ENCODE measurements at places on chromosomes 6 and 20.
A peak's percentile ranks its signal among the peaks of the same experiment; 100 is the strongest.

DNA sequence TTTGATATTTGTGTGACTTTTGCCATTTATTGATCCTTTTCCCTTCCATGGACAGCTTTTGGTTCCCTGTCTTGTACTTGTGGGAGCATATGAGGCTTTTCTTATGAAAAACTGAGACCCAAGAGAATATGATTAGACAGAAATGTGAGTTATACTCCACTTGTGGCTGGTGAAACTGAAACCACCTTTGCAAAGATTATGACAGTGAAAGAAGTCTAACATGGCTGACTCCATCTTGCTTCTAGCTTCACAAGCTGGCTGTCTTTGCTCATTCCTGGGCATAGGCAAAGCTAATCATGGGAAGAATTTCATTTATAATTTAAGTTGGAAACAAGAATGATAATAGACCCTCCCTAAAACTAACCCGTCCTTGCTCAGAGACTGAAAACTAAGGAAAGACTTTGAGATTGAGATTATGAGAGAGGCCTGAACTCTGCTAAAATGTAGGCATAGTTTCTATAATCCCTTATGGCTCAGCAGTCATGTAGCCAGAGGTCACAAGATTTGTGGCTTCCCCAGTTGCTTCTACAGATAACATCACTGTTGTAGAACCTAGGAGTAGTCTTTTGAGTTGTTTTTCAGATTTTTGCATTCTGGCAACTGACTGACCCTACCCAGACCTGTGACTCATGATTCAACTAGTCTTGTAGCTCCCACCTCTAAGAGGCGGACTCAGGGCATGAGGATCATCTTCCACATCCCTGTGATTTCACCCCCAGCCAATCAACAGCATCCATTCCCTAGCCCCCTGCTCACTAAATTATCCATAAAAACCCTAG, 50.9 kb upstream of the CD2AP start:
- no peak for DNase-seq

- no peak for DNase-seq
These were observed 25.9 kb downstream of the PPARD start for GRCh38 chr6:35368038-35368887.

- DNase-seq, result no peak
These were observed 71.2 kb upstream of the THBS2 start for GRCh38 chr6:169324656-169325459.

GRCh38 chr6:84902354-84902928, 138.0 kb upstream of the TBX18 start:
- DNase-seq, result no peak

DNA sequence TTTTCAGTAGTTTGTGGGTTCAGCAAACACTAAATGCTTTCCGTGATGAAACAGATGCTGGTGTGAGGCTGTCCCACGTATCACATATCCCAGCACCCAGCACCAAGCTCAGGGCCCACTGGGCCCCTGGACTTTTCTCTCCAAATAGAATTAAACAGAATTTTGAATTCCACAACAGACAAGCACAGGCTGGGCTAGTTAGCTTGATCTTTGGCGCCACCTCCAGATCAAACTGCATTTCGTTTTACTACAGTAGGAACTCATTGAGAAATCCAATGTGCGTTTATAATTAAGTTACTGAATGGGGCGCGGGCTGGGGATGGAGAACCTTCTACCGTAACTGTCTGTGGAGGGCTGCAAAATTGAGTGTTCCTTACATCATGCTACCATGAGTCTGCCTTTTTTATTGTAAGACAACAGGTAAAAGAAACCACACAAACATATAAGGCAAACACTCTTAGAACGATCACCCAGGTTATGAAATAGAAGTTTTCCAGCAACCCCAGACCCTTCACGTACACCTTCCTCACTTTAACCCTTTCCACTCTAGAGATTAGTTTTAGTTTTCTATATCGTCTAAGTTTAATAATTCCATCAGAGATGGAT, 107.8 kb downstream of the ZFP64 start:
- peak; percentile 74 for DNase-seq

- DNase-seq, result no peak
These were observed 15.0 kb upstream of the PRIM2 start for GRCh38 chr6:57302477-57302876.

DNA sequence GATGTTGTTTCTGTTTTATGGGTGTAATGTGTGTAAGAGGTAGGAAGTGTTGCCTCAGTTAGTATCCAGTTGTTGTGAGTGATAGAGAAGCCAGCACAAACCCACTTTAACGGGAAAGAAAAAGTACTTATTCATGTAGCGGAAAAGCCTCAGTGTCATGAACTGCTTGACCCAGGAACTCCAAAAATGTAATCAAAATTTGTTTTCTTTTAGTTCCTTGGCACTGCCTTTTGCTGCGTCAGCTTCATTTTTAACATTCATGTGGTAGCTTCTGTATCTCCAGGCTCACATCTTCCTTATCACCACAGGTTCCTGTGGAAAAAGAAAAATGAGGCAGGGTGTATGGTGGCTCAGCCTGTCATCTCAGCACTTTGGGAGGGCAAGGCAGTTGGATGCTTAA, 46.4 kb upstream of the CCDC28A start:
- no peak for DNase-seq

- no peak for DNase-seq
These were observed 235.0 kb downstream of the GMPR start for GRCh38 chr6:16473184-16473907.

- no peak for DNase-seq
These were observed 145.1 kb upstream of the PLN start for GRCh38 chr6:118403036-118403435.

DNA sequence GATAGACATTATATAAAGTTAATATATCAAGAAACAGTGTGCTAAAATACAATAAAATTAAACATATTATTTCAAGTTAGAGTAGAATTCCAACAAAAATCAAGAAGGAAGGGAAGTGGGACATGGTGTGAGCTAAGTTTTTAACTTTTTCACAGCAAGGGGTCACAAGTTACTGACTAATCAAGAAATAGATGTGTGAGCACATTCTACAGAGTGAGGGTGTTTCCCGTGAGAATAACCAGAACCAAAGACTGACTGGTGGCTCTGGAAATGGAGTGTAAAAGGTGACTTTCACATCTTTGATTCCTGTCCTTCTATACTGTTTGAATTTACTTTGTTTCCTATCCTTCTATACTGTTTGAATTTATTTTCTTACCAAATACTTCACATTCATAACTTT, 206.6 kb downstream of the TASP1 start:
- no peak for DNase-seq

- no peak for DNase-seq
These were observed 399.6 kb downstream of the NKAIN2 start for GRCh38 chr6:124203101-124203811.

DNA sequence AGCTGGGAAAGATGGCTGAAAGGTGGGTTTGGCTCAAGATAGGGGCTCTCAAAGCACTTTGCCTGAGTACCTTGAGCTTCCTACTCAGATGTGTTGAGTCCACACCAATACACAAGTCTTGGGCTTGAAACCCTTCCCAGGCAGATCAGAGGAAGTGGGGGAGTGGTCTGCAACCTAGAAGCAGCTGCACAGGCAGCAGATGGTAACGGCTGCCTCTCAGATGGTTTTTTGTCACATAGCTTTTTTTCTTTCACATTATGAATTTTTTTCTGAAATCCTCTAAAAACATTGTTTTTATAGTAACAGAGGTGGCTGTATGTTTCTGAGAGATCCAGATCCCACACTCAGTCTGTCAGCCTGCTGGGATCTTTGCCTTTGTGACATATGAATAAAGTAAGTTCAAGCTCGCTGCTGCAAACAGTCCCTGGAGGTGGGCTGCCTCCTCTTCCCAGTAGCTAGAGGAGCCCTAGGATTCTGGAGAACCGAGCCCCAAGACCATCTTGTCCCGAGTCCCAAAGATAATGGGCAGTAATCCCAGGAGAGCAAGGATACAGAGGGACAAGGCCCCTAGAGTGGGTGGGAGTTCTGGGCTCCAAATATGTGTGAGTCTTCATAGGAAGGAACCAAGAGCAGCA, 97.1 kb upstream of the TOP1 start:
- no peak for DNase-seq

GRCh38 chr6:85421972-85422371, 27.9 kb upstream of the NT5E start:
- DNase-seq, result no peak

- DNase-seq, result no peak
These were observed 77.2 kb downstream of the LINC00237 start for GRCh38 chr20:21028921-21029320.

DNA sequence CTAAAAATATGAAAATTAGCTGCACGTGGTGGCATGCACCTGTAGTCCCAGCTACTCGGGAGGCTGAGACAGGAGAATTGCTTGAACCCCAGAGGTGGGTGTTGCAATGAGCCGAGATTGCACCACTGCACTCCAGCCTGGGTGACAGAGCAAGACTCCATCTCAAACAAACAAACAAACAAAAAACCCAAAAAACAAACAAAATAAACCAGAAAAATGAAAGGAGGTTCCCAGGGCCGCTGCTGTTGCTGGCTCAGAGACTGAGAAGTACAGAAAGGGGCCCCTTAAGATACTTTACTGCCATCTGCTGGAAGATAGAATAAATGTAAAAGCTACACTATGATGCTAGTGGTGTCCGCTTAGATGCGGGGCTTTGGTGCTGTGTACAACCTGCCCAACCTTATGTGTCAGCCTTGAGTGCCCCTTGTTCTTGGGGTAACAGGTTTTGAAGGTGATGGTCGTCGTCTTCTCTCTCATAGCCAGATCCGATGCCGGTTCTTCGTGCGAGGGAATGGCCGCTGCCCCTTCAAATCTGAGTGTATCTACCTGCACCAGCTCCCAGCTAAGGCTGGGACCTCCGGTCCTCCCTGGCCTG, 2.8 kb upstream of the FANCE start:
- peak; percentile 85 for DNase-seq

DNA sequence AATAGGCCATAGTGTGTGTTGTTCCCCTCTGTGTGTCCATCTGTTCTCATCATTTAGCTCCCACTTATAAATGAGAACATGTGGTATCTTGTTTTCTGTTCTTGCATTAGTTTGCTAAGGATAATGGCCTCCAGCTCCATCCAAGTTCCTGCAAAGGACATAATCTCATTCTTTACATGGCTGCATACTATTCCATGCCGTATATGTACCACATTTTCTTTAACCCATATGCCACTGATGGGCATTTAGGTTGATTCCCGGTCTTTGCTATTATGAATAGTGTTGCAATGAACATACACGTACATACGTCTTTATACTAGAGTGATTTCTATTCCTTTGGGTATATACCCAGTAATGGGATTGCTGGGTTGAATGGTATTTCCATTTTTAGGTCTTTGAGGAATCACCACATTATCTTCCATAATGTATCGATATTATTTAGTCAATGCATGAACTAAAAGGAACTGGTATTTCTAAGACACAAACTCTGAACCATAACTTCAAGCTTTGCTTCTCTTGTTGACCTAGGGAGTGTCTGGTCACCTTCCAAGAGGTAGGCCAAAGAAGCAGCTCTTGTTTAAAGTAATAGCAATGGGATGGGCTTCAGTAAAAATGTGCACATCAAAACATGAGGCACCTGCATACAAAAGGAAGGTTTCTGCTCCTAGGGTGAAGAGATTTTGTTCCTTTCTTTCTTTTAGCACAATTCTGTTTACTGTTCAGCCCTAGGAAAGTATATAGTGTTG, 343.0 kb upstream of the ARID1B start:
- no peak for DNase-seq

DNA sequence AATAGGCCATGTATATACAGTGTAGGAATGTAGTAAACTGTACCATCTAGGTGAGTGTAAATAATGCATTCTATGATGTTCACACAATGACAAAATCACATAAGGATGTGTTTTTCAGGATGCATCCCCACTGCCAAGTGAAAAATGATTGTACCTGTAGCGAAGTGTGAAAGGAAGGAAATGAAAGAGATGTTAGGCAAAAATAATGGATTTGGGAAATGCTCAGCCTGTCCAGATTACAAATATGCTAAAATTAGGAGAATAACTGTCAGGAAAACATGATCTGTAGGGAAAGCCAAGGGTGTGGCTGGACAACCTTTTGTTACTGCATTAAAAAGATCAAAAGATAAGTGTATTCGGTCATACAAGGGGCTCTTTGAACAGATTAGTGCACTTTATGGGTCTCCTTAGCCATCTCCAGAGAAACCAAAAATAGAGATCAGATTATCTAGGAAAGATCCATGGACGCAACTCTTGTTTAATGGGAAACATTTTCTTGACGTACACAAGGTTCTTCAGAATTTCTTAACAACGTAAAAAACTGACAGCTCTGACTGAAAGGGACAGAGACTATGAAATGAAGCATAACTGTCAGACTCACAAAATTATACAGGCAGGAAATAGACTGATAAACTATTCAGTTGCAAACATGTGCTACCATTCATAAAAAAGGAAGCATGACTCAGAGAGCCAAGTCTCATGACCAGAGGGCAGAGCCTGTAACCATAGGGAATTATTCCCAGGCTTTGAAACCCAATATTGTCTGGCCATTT, 253.6 kb upstream of the RAB32 start:
- no peak for DNase-seq

DNA sequence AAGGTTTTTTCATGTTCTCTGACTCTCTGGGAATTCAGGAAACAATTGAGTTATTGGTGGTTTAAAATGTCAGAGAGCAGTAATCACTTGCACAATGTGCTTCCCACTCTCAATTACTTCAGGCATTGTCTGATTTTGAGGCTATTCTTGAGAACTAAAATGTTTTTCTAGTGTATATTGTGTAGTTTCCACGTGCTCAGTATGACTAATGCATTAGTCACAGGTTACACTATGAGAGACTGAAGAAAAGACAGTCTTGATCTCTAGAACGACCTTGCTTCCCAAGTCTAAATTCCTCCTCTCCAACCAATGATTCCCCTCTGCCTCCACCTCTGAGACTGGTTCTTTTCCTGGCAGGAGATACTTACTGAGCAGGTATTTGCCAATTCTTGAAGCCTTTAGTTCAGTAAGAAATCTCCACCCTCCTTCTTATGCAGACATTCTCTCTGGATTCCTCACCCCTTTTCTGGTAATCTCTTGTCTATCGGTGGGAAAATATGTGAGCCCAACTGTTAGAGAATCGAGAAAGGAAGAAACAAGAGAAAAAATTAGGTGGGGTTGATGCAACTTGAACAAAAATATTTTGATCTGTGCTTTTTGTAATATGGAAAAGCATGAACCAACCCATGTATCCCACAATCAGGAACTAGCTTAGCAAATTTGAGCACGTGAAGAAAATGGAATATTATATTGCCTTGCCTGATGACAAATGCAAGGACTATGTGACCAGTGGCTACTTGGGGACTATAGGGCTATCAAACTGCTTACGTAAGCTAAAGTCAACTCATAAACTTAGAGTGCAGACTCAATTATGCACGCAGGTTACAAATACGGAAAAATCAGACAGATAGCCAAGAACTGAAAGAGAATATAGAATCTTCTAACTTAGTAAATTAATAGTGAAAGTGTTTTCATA, 61.1 kb upstream of the SLC22A16 start:
- DNase-seq, result peak; percentile 25

GRCh38 chr6:17932330-17932852, 55.0 kb downstream of the KIF13A start:
- DNase-seq, result no peak

GRCh38 chr20:14953736-14954135, 616.3 kb upstream of the FLRT3 start:
- no peak for DNase-seq

GRCh38 chr20:31700747-31701146, 21.9 kb downstream of the BCL2L1 start:
- no peak for DNase-seq

GRCh38 chr6:132132422-132132821, 181.2 kb upstream of the CCN2 start:
- DNase-seq, result no peak

Measured in midbrain (tissue), 1 donor.